ENCODE measurements at places on chromosomes 1 and 21. TPM values are rescaled to one million over a fixed set of nuclear protein-coding genes. Genes with fewer than 3 reads are reported as not detected.

The MROH7 gene
- total RNA-seq = 4.3 TPM

The ZNHIT6 gene
- 21.6 TPM for total RNA-seq

DNA sequence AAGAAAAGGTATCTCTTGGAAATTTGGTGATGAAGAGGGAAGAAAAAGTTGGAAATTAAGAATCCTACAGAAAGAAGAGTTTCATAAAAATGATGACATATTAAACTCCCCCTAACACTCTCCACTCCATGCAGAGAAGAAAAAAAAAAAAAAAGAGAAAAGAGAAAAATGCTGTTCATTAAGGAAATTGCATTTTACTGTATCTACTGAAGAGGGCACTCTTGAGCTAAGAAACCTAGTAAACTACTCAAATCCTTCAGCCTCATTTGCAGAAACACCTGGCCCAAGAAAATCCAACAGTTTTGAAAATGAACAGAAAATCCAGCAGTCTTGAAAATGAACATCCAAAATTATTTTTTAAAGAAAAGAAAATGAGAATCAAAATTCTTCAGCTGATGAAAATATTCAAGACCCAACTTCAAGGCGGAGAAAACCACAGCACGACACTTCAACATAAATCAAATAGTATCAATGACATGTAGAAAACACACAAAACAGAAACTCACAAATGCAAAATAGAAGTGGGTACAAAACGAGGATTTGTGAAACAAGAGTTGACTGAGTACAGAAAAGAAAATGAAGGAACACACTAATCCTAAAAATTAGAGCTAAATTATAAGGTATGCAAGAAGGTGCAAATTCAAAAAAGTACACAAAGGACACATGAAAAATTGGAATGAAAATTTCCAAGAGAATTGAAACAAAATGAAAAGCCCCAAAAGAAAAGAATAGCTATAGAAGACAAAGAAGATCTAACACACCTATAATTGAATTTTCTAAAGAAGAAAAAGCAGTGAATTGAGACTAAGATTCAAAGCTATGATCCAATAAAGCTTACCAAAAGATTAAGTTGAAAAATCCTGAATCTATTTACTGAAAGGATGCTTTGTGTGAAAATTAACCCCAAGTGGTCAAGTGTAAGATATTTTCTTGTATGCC lies 73.2 kb upstream of the DNAJC6 start:
- no peak for DNase-seq

GRCh38 chr1:48661726-48662463 lies 114.8 kb downstream of the BEND5 start:
- DNase-seq = no peak

The CACHD1 gene
- 24.1 TPM for total RNA-seq

The FAM72B gene
- 4.1 TPM for total RNA-seq

- no peak for DNase-seq
These were observed 67.8 kb downstream of the CNIH3 start for GRCh38 chr1:224683936-224684335.

The ERRFI1 gene
- total RNA-seq = 124 TPM

DNA sequence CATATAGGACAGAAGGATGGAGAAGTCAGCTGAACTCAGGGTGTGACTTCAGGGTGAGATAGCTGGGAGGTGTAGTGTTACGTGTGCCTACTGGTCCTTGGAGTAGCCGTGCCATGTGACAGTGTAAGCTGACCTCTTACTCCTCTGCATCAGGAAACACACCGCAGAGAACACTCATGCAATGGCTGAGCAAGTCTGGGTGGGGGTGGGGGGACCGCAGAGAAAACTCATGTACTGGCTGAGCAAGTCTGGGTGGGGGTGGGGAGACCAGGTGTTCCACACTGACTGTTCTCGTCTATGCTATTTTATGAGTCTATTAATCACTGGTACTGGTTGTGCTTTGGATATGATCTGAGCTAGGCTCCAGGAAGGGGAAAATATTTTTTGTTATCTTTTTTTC lies 233.1 kb downstream of the PAPPA2 start:
- DNase-seq = no peak

The GBP1 gene
- 52.3 TPM for total RNA-seq

The LYPLAL1 gene
- 35.3 TPM for total RNA-seq

- DNase-seq = no peak
These were observed 298.9 kb downstream of the DPYD start for GRCh38 chr1:97621955-97622354.

- DNase-seq = no peak
These were observed 48.1 kb downstream of the NGF start for GRCh38 chr1:115289940-115290339.

DNA sequence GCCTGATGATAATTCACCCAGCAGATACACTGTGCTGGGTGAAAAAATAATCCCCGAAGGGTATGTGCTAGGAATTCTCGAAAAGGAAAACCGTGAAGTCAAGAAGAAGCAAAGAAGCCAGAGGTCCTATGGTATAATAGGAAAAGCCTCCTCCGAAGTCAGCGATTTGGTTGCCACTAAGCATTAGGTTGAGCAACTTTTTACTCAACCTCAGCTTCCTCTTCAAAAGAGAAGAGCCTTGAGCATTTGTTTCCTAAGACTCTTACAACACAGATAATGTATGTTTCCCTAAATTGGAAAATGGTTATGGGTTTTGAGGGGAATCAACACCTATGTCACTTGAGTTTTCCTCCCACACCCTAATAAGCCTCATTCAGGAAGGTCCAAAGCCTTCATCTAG lies 21.3 kb upstream of the MNDA start:
- no peak for DNase-seq

The NUP210L gene
- 0.04 TPM for total RNA-seq

DNA sequence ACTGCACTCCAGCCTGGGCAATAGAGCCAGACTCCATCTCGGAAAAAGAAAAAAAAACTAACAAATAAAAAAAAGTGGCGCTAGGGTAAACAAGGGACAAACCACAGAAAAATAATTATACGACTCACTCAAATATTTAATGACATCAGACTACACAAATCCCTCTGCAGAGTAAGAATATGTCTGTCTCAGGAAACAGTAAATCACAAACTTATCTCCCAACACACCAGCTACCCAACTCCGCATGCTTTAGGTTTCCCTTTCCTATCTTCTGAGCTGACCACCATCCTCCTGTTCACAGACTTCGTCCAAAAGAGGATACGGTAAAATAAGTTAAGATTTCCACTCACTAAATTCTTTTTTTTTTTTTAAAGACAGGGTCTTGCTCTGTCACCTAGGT lies 16.2 kb downstream of the WDR47 start:
- DNase-seq = no peak

DNA sequence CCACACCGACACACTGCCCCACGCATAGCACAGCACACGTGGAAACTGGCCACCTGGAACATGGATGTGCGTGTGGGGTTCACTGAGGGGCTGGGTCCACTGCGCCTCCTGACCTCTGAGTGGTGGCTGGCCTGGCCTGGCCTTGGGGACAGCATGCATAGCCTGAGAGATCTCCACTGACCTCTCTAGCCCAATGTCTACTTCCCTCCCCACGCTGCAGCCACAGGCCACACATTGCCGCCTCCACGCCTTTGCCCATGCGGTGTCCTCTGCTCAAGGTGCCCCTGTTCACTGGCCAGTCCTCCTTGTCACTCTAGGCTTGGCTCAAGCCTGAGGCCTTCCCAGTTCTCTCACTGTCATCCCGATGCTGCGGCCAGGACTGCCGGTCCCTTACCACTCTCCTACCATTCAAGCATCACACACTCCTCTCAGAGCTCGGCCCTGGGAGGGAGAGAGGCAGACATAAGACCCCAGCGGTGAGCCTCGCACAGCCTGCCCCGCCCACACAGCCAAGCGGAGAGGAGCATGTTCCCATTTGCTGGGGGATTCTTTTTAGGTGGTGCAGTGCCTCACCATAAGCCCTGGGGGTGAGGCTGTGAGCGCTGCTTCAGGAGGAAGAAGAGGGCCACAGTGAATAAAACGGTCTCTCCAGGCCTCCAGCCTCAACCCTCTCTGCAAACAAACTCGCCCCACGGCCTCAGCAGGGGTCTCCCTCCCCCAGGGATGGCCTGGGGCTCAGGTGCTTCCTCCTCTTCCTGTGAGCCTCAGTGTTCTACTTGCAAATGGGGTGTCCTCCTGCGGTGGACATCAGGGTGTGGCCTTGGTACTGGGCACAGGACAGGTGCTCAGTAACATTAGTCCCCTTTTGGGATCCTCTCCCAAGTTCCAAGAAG lies 80.8 kb downstream of the DMRTB1 start:
- DNase-seq = no peak

DNA sequence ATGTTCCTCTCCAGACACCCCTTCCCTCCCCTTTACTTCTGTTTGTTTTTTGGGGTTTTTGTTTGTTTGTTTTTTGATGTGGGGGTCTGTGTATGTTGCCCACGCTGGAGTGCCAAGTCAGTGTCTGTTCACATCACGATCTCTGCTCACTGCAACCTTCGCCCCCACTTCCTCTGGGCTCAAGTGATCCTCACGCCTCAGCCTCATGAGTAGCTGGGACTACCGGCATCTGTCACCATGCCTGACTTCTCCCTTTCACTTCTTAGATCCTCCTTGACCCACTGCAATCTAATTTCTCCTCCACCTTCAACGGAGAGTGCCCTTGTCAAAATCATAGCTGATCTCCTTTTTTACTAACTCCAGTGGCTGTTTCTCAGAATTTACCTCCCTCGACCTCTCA lies 100.7 kb upstream of the KIF26B start:
- no peak for DNase-seq

DNA sequence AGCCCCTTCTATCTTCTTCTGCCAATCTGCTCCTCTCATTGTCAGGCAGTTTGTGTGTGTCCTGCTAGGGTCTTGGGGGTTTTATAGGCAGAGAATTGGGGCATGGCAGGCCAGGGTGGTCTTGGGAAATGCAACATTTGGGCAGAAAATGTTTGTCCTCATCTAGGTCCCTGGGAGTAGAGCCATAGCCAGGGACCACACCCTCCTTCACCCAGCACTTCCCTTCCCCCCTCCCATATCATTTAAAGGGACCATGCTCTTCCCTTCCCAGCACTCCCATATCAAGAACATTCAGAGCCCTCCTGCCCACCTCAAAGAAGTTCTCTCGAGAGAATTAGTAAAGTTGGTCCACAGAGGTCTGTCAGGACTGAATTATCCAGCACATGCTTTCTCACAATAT lies 41.7 kb downstream of the ZNF697 start:
- no peak for DNase-seq

DNA sequence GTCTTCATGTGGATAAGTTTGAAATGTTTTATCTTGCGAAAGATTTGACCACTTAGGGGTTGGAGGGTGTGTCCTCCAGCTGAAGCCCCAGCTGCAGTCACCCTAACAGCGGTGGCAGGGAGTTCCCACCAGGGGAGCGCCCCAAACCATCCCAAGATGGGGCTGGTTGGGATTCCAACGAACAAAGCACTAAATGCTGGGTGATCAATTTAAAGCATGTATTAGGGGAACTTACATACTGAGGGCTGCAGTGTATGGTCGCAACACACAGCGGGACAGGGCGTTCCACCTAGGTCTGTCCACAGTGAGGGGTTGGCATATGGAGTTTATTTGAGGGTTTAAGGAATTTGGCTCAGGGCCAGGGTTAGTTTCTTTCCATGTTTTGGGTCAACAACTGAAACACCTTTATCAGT lies 26.3 kb downstream of the SLC37A1 start:
- no peak for DNase-seq

The SLC25A34 gene
- 6.6 TPM for total RNA-seq

DNA sequence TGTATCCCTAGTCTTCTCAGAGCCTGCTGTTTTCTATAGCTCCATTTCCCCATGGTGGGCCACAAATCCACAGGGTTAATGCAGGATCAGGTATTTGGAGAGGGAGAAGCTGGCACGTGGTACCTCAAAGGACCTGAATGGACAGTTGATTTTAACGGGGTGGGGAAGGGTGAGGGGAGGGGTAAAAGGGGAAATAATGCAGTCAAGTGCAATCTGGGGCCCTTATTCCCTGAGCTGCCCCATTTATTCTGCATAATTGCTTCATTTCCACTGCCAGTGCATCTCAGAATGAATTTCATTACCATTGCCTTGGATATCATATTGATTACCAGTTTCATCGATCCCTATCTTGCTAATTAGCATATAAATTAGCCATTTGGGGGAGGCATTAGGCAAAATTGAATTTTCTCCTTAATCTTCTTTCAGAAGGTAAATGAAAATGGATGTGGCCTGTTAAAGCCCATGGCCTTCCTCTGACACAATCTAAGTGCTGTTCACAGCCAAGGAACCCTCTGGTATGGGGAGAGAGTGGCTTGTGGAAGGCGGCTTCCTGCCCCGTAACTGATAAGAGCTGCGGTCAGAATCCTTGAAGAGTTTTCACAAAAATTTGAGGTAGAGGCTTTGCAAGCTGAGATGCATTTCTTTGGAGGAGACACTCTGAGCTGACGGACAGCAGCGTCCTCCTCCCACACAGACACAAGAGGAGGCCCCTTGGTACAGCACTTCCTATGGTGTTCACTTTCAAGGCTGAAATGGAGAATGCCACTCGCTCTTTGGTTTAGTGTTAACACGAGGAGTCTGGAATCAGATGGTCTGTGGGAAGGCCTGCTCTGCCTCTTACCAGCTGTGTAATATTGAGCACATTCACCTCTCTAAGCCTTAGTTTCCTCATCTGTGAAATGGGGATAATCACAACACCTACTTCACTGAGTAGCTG lies 34.4 kb downstream of the PHC2 start:
- DNase-seq = no peak

- DNase-seq = no peak
These were observed 56.3 kb downstream of the KIAA0040 start for GRCh38 chr1:175136246-175136645.

Data from mesothelial cell of epicardium (in vitro differentiated cells).